Cerebellar nuclear complex (tissue), 1 donor: ENCODE measurements at places on chromosomes 12 and 14.

GRCh38 chr12:25549120-25549519 lies 4.0 kb downstream of the LMNTD1 start:
- no peak for DNase-seq

DNA sequence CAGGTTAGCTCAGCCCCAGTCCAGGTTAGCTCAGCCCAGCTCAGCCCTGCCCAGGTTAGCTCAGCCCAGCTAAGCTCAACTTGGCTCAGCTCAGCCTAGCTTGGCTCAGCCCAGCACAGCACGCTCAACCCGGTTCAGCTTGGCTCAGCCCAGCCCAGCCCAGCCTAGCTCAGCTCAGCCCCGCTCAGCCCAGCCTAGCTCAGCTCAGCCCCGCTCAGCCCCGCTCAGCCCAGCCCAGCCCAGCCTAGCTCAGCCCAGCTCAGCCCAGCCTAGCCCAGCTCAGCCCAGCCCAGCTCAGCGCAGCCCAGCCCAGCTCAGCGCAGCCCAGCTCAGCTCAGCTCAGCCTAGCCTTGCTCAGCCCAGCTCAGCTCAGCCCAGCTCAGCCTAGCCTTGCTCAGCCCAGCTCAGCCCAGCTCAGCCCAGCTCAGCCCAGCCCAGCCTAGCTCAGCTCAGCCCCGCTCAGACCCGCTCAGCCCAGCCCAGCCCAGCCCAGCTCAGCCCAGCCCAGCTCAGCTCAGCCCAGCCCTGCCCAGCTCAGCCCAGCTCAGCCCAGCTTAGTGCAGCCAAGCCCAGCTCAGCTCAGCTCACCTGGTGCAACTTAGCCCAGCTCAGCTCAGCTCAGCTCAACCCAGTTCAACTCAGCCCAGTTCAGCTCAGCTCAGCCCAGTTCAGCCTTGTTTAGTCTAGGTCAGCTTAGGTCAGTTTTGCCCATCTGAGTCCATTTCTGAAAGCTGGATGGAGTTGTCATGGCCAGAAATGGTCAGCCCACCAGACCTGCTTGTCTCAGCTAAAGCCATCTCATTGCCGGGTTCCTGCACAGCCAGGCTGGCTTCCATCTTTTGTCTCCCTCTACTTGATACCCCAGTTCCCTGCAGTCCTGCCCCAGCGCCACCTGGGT lies 333.6 kb downstream of the TMEM121 start:
- DNase-seq = no peak

DNA sequence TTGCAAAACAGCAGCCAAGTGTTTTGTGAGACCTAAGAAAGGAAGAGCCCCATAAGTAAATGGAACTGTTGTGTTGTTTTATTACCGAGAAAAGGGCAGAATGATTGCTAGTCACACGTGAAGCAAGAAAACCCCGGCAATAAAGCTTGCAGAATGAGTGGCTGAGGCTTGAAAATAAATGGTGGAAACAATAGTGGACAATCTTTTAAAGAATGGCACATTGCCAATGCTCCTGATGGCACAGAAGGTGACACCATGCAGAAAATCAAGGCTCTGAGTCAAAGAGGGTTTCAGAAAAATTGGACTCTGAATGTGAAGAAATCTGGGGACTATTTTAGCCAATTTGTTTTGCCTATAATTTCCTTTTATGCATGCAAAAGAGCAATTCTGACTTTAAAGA lies 4.0 kb upstream of the AQP2 start:
- no peak for DNase-seq

GRCh38 chr12:26919216-26919555 lies 18.6 kb downstream of the INTS13 start:
- no peak for DNase-seq

DNA sequence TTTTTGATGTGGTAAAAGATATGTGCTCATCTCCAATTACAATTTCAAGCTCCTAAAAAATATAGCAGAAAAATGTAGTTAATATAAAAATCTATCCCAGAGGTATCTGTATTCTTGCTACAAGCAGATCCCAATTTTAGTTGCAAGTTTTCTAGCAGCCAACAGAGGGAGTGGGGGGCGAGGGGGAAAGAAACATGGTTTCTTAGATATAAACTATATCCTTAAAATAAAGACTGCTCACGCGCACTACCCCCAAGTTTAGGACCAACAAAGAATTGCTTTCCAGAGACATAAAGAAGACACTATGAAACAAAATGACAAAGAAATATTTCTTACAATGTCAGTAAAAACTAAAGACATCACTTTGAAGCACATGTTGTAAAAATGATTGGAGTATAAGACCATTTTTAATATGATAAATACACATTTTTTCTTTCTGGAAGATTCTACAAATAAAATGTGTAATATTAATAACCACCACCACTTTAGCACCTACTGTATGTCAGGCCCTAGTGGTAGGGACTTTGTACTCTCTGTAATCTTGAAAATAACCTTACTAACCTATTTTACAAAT lies 5.4 kb downstream of the MAGOHB start:
- DNase-seq = no peak
